Amniotic stem cell (primary cell): ENCODE measurements at places on chromosomes 7 and 10.
A peak's percentile ranks its signal among the peaks of the same experiment; 100 is the strongest.

GRCh38 chr10:113126229-113127201 lies 176.5 kb downstream of the TCF7L2 start:
- DNase-seq = peak; percentile 61

DNA sequence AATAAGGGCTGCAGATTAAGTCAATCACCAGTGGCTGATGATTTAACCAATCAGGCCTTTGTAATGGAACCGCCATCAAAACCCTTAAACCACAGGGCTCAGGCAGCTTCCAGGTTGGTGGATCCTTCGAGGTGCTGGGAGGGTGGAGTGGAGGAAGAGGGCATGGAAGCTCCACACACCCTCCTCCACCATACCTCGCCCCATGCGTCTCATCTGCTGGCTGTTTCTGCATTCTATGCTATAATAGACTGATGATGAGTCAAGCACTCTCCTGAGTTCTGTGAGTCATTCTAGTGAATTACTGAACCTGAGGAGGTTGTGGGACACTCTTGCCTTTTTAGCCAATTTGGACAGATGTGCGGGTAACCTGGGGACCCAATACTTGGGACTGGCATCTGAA lies 43.9 kb downstream of the CHST15 start:
- no peak for DNase-seq

GRCh38 chr7:36690514-36691187 lies 33.6 kb downstream of the AOAH start:
- no peak for DNase-seq

GRCh38 chr7:6078548-6078947 lies 47.4 kb downstream of the ANKRD61 start:
- DNase-seq = no peak

- no peak for DNase-seq
Measured at GRCh38 chr10:102770108-102770482, 26.3 kb downstream of the WBP1L start.

- no peak for DNase-seq
Measured at GRCh38 chr10:101710059-101710695, 15.2 kb upstream of the FBXW4 start.

DNA sequence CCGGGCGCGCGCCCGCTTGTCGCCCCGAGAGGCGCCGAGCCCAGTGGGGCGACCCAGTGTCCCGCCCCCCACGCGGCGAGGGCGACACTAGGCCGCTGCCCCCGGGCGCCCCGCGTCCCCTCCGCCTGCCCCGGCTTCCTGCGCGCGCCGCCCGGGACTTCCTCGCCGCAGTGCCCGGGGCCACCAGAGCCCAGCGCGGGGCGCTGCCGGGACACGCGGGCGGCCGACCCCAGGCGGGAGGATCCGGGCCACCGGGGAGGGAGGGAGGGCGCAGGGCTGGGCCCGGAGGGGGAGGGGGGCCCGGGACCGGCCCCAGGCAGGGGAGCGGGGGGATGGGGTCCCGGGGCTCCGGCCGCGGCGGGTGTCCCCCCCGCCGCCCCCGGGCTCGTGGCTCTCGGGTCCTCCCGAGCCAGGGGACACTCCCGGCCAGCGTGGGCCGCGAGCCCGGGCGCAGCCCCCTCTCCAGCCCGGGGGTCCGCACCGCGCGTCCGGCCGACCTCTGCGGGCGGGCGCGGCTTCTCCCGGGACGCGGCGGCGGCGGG lies 435 bp upstream of the PWWP2B start:
- DNase-seq = no peak
